ENCODE measurements at places on chromosomes 12 and 14.

- DNase-seq, result no peak
These were observed 22.8 kb downstream of the ARL6IP4 start for GRCh38 chr12:123003257-123003656.

DNA sequence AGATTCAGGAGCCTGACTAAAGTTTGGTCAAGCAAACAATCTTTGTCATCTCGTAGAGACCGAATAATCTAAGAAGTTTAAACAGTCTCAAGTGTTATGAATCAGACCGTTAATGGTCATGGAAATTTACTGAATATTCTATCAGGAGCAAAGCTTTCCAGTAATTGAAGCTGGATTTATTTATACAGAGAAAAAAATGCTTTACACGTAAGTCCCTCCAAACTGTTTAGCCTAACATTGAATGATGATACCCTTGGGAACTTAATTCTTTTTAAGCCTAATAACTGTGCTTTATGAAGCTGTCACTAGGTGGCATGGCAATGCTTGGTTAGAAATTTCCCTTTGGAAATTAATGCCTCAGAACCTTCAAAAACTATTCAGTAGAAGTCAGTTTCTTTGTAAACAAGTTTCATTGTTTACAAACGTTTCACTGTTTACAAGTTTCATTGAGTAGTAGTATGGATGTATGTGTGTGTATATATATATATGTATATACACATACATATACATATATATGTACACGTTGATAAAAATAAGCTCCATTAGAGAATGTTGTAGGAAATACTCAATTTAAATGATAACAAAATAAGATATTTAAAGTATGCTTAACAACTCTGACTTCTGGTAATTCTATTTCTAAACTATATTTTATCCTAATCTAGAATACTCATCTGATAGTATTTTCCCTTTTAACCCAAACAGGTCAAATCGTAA lies 32.1 kb downstream of the DEPDC4 start:
- DNase-seq, result peak; percentile 58

DNA sequence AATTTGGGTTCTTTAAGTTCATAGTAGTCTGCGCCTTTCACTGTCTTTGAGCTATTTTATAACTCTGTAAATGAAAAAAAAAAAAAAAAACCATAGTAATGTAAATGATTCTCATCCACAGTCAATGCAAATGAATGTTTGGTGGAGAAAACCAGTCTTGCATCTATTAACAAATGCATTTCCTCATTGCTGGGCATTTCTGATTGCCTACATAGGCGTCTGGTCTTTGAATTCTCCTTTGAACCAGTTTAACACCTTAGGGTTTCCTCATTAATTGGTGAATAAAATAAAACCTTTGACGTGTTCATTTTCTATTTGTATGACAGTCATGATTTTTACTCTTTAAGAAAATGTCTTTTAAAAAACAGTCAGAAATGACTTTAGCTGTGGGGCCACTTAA lies 114.8 kb downstream of the C12orf75 start:
- DNase-seq, result no peak

- DNase-seq, result no peak
These were observed 557 bp downstream of the COPS7A start for GRCh38 chr12:6724409-6724797.

DNA sequence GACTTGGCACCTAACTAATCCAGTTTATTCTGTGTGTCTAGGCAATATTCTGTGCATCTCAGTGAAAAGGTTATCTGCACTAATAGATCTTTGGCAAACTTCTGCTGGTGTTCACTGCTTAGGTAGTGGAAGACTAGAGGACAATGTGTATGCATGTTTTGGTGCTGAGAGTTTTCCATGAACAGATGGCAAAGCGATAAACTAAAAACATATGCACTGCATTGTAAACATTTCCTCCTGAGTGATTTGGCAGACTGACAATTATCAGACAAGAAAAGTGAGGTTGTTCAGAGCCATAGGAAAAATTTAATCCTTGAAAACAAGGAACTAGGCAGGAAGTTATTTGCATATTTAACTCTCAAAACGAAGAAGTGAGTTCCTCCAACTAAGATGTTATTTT lies 400.4 kb downstream of the ATP23 start:
- DNase-seq, result peak; percentile 99

- DNase-seq, result no peak
These were observed 20.8 kb upstream of the CRIP2 start for GRCh38 chr14:105453847-105454246.

DNA sequence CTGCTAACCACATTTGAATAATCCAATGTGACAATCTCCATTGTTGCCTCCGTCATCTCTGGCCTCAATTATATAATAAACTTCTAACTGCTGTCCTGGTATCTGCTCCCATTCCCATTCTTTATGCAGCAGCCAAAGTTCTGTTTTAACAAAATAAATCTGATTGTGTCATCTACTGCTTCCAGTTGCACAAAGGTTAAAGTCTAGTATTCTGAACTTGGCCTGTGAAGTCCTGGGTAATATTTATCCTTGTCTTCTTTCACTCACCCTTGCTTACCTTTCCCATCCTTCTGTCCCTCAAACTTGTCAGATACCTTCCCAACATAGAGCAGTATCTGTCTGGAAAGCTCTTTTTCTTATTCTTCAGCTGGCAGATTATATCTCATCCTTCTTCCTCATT lies 19.3 kb upstream of the STRAP start:
- no peak for DNase-seq

- DNase-seq, result no peak
These were observed 169.3 kb upstream of the PRICKLE1 start for GRCh38 chr12:42758806-42759205.

- no peak for DNase-seq
These were observed 50.3 kb downstream of the AKAP6 start for GRCh38 chr14:32379447-32379846.

GRCh38 chr12:121575952-121576625 lies 4.7 kb downstream of the KDM2B start:
- DNase-seq, result no peak

DNA sequence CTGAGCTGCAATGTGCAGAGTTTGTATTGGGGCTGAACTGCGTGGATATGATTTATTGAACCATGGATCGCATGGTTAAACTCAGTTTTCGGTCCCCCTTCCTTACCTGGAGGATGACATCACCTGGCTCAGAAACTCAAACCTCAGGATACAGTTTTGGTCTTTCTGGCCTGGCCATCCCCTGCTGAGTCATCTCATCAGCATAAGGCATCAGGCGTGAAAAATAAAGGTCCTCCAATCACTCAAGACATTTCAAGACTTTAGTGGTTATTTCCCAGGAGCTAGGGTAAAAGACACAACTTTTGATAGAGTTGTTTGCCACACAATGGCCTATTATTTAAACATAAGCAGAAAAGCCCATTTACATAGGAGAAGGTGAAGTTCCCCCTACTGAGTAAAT lies 631.1 kb upstream of the TMEM132C start:
- no peak for DNase-seq

DNA sequence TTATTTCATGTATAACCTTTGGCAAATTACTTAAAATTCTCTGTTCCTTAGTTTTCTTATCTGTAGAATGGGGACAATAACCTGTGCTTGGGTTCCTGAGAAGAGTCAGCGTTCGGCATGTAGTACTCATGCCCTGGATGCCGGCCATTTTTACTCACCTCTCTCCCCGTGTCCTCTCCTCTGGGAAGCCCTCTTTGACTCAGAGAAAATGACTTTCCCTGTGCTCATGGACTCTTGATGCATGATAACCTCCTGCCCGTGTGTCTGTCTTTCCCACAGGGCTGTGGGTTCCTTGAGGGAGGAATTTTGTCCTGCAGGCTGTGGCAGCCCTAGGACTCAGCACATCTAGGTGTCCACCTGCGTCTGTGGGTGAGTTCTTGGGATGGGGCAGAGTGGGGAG lies 5.8 kb upstream of the C1RL start:
- DNase-seq, result no peak

DNA sequence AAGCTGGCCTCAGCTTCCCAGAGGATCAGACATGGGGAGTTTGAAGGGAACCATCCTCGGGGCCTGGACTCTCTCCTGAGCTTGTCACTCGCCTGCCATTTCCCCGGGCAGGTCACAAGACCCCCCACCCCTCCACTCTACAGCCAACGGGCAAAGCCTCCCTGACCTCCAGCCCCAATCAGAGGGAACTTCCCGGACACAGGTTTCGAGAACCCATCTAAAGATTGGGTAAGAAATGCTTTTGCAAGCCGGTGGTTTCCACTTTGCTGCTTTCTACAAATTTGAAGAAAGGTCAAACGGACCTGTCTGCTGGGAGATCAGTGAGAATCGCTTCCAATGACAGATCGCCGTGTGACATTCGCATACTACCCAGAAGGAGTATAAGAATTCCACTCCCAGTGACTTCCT lies 89.6 kb downstream of the SCARB1 start:
- DNase-seq, result no peak

GRCh38 chr14:44639781-44640385 lies 132.8 kb upstream of the FSCB start:
- DNase-seq, result no peak

- no peak for DNase-seq
These were observed 16.3 kb upstream of the BEGAIN start for GRCh38 chr14:100603341-100604120.

DNA sequence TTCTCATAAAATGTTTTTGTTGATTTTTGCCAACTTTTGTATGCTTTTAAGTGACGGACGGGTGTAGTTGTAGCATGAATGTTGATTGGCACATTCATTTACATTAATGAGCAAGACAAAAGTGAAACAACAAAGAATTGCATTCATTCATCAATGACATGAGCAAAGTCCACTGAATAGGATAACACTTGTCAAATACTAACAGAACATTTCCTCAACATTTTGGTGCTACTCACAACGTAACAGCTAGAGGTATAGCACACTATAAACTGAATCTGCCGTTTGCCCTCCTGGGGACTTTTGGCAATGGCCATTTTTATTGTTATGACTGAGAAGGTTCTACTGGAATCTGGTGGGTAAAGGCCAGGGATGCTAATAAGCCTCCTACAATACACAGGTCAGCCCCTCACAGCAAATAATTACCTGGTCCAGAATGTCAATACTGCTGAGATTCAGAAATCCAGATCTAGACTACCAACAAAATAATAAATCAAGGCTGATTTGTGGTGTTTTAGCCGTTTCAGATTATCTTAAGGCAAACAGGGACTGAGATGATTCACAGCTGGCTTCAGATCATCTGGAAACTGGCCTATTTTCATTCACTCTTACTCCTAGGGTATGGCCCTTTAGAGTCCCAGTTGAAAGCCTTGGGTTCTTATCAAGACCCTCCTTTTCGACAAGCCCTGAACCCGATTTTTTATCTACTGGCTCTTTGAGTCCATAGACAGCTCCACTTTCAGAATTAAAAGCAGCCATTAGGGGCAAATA lies 22.5 kb upstream of the CDKN3 start:
- no peak for DNase-seq

GRCh38 chr12:94326727-94327126 lies 132.9 kb downstream of the CEP83 start:
- DNase-seq, result no peak

DNA sequence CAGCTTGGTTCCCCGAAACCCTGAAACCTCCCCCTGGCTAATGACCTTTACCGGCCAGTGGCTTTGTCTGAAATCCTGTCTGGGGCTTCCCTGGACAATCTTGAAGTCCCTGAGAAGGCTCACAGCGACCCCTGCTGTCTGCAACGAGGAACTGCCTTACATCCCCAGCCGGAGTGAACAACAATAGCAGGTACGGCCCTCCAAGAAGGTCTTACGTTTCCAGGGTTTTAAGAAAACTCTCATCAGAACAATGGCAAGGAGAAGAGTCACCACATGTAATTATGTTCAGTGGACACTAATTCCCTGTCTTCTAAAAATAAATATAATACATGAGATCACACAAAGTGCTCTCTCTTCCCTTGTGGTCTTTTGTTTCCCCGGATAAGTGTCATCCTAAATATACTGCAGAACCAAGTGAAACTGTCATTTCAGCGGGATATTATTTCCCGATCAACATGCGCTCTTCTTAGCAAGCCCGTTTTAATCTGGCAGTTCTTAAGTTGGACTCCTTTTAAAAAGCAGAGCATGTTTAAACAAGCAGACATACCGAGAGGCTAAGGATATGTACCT lies 53.3 kb downstream of the RBM19 start:
- peak; percentile 79 for DNase-seq

DNA sequence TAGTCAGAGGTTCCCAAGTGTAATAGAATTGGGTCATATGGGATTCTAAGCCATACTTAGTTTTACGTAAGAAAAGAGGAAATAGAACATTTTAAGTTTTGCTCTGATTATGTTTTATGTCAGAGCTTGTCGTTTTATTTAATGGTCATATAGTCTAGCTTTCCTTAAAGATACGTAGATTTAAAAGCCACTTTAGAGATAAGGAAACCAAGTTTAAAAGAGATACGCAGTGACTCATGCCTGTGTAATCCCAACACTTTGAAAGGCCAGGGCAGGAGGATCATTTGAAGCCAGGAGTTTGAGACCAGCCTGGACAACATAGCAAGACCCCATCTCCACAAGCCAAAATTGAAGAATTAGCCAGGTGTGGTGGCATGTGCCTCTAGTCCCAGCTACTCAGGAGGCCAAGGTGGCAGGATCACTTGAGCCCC lies 19.5 kb downstream of the MAPK1IP1L start:
- DNase-seq, result peak; percentile 25

DNA sequence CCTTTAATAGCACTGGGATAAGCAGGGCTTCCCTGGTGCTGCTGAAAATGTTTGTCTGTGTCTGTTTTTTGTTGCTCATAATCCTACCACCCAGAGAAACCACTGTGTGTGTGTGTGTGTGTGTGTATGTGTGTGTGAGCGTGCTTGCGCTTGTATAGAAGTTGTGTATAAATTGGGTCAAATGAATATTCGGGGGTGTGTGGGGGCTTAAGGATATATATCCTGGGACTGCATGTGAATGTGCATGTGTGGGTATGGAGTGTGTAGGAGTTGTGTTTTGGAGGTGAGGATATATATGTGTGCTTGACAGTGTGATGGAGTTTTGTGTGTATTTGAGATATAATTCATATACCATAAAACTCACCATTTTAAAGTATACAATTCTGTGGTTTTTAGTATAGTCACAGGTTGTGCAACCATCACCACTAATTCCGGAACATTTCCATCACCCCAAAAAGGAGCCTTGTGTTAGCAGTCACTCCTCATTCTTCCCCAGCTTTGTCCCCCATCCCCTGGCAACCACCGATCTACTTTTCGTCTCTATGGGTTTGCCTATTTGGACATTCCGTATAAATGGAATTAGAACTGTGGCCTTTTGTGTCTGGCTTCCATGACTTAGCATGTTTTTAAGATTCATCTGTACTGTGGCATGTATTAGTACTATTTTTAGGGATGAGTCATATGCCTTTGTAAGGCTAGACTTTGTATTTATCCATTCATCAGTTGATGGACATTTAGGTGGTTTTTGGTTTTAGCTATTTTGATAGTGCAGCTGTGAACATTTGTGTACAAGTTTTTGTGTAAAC lies 25.6 kb downstream of the TCTN1 start:
- peak; percentile 12 for DNase-seq

All from endothelial cell of umbilical vein (primary cell).